ENCODE measurements at places on chromosomes 7 and 10.

GRCh38 chr7:154767142-154767541, 235.8 kb downstream of the PAXIP1 start:
- DNase-seq, result no peak

- no peak for DNase-seq
Observed at GRCh38 chr7:83546586-83546985, 102.4 kb downstream of the SEMA3E start.

DNA sequence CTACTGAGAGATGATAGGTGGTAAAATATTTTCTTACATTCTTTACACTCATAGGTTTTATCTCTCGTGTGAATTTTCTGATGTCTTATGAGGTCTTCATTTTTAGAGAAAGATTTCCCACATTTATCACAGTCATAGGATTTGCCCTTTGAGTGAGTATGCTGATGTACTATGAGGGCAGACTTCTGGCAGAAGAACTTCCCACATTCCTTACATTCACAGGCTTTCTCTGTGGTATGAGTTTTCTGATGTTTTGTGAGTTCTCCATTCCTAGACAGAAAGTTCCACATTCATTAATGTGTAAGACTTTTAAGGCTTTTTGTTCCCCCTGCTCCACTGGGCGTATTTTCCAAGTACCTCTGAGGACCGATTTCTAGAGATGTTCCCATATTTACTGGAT, 23.5 kb downstream of the ZNF25 start:
- no peak for DNase-seq

GRCh38 chr10:67079126-67079525, 153.3 kb downstream of the LRRTM3 start:
- DNase-seq, result no peak

GRCh38 chr7:128014811-128015210, 16.4 kb downstream of the LRRC4 start:
- no peak for DNase-seq

- no peak for DNase-seq
Observed at GRCh38 chr10:120508393-120508792, 51.4 kb downstream of the PLPP4 start.

DNA sequence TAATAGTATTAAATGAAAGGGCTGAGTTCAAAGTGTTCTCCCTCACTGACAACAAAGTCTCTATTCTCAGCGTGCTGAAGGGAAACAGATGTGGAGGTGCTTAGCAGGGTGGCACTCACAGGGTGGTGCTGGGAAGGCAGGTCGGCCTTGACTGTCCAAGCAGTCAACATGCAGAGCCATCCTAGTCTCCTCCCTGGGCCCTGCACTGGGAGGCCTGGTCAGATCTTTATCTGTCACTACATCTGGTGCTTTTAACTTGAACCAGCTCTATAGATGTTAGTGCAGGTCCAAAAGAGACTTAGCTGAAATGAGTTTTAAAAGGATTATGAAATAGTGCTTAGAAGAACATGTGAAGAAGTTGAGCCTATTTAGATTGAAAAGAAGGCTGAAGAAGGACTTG, 82.1 kb downstream of the AVL9 start:
- DNase-seq, result no peak

DNA sequence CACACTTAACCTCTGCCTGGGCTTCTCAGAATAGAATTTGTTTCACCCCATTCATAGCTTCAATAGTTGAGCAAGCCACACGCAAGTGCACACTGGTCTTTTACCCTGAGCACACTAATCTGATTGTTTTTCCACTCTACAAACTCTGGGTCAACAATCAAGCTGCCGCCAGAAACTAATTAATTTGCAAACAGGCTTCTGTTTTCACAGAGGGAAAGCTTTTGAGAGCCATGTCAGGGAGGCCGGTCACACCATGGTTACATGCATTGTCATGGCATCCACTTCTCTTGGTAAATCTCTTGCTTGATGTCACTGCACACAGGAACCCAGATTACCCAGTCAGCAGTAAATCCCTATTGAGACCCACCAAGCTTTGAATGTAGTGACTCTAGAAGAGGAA, 154.2 kb downstream of the SEMA3A start:
- no peak for DNase-seq

DNA sequence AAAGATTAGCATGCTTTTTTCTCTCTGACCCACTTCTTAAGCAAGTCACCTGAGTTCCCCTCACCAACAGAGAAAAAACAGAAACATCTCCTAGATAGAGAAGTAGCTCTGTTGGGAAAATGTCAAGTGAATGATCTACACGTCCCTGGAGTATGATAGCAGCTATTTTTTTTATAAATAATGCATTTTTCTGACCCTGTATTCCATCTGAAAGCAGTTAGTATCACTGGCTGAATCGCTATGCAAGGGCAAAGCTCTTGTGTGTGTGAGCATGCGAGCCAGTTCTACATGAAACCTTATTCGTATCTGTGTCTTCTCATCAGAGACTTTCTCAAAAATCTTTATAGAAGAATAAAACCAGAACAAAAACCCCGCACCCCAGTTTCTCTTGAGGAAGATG, 8.2 kb downstream of the ANKMY2 start:
- DNase-seq, result no peak

GRCh38 chr10:35223016-35223415, 96.4 kb downstream of the CREM start:
- DNase-seq, result no peak

- DNase-seq, result no peak
Observed at GRCh38 chr10:114526126-114526503, 121.8 kb upstream of the AFAP1L2 start.

DNA sequence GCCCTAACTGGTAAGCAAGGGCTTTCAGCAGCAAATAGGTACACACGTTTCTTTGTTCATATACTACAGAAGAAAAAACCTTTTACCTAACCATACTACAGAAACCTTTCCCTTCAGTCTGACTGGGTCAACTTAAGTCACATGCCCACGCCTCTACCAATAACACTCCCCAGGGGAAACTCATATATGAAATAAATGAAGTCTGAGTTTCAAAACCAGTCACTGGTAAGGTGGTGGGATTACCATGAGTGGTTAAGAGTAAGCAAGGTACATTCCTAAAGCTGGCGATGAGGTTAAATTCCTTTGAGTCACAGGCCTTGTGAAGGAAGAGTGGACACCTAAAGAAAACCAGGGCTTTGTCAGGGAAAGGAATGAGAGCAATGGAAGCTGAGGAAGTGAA, 21.4 kb upstream of the KIF20B start:
- no peak for DNase-seq

GRCh38 chr10:46282842-46283574, 3.8 kb upstream of the ANTXRL start:
- peak; percentile 31 for DNase-seq

DNA sequence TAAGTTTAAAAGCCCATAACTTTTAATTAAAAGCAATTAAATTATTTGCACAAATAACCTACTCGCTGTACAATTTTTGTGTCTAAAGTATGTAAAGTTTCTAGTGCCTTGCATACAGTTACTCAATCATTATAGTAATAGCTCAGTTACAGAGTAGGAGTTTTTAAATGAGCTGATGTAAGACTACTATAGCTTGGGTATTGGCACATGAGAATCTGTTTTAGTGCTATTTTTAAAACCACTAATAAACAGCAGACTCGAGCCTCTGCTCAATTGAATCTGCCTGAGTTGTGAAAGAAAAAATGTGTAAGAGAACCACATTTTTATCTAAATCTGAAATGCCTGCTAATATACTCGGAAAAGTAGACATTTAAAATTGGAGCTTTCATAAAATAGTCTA, 31.1 kb downstream of the CTNNA3 start:
- no peak for DNase-seq

DNA sequence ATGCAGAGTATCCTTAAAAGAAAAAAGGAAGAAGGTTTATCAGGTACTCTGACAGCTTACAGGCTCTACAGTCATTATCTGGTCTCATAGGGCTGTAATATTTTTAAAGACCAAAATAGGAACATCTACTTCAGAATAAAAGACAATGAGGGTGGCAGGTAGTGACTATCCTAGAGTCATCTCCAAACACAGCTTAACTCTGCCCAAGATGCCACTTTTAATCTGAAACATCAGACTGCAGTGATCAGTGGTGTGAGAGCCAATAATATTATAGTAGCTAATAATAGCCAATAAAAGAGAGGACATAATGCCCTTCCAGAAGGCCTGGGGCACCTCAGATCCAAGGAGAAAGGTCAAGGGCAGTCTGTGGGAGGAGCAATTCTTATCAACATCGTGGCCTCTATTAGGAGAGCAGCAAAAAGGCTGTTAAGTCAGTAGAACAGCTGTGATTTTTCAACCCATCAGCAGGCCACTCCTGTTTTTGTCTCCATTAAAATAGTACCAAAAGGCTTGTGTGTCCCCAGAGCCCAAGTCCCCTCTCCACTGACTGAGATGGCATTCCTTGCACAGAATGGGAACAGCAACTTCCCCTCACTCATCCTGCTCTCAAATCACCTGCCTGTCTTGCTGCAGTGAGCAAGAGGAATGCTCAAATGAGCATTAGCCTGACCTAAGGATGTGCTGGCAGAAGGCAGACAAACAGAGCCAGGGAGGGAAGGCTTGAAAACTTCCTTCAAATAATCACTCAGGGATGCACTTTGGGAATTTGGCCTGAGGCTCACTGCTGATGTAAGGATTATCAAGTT, 20.7 kb upstream of the SPOCK2 start:
- no peak for DNase-seq
